ENCODE measurements at places on chromosomes 5 and 9.
A peak's percentile ranks its signal among the peaks of the same experiment; 100 is the strongest.

DNA sequence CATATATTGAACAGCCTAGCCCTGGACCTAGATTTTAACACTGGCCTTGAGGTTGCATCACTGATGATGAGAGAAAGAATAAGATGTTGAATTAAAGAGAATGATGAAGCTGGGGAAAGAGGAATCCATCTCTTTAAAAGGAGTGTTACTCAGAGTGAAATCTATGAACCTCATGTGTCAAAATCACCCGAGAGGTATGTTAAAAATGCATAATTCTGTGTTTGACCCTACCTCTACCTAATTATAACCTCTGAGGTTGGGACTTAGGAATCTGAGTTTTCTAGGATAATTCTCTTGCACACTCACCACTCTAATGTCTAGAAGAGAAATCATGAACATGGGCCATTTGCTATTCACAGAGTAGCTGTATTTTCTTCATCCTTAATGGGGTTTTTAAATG lies 479.4 kb downstream of the ENC1 start:
- no peak for DNase-seq

- DNase-seq: no peak
Observed at GRCh38 chr9:76756268-76756640, 8.0 kb upstream of the PCA3 start.

DNA sequence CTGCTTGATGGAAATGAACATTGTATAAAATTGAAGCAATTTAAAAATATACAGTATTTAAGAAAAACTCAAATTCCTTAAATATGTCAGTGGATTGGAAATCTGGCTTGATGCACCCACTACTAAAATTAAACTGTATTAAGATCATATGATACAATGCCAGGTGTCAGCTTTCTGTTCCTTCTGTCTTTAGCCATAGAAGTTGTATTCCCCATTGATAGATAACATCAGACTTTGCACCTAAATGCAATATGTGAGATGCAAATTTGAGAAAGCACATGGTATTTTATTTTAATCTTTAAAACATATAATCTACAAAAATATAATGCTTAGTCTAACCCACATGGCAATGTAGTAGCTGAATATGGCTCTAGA lies 697.4 kb upstream of the WWC1 start:
- DNase-seq: no peak

- DNase-seq: peak; percentile 59
Observed at GRCh38 chr5:9197881-9198260, 348.0 kb downstream of the SEMA5A start.

DNA sequence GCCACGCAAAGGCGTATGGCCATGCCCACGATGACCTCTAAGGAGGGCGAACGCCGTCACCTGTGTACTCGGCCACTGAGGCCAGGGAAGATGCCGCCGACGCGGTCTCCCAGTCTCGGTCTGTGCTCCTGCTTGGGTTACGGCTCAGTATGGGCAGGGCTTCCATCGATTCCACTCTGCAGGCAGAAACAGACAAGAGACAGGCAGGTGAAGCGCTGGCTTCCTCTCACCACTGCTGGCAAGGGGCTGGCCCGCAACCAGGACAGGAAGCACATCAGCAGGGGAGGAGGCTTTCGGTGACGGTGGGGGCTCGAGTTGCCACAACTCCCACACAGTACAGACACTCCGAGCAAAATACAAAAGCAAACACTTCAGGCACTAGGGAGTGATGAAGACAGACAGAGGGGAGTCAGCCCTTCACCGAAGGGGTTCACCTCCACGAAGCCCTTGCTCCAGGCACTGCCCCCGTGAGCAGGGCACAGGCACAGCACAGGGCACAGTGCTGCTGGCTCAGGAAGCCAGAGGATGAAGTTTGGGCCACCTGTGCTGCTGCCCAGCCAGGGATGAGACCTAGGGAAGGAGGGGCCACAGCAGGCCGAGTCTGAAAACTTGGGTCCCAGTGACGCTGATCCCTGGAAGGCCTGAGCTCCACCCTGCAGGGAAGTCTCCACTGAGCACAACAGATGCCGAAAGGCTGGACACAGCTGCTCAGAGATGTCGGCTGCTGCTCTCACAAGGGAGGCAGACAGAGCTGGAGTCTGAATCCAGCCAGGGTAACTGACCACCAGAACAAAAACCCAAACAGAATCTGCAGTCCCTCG lies 91.3 kb downstream of the CAMSAP1 start:
- DNase-seq: no peak

DNA sequence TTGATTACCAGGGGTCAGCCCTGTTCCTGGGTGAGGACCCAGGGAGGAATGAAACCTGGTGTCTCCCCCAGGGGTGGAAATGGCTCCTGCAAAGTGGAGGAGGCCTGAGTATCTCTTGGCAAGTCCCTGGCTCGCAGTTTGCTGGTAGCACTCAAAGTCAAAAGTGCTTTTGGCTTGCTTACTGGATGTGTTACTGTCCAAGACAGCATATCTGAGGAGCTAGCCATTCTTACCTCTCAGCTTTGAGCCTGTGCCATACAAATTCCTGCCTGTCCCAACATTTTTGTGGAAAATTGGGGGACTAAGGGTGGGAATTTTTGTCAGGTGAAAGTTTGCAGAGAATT lies 9.9 kb downstream of the ZNF618 start:
- DNase-seq: no peak

DNA sequence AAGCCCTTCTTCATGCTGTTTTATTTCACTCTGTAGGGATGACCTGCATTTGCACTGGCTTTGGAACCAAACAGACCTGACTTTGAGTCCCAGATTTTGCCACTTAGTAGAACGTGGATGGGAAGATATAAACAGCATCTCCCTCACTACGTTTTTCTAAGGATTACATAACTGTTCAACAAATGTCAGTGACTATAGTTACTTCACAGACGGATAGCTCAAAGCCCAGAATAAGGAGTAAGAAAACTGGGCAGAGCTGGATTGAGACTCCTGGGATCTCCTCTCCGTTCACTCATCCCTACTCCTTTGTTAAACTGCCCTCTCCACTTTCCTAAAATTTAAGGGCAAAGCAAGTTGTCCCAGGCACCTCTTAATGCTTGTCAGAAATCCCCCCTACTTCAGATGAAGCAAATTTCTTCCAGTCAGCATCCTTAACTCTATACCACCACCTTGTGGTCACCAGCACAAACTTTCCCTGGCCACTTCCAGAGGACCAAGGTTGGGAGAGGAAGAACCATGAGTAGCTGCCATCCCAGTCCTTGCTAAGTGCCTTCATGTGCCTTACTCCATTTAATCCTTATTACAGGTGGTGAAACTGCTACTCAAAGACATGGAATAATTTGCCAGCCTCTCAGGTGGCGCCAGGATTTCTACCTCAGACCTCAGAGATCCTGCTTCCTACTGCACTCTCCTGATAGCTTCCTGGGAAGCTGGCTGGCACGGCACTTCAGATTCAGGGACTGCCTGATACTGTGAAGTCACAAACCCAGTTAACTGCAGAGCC lies 38.4 kb downstream of the EGR1 start:
- DNase-seq: peak; percentile 73

GRCh38 chr9:5920860-5921328 lies 30.2 kb downstream of the MLANA start:
- peak; percentile 39 for DNase-seq

- no peak for DNase-seq
Observed at GRCh38 chr5:147675168-147675567, 107.4 kb downstream of the JAKMIP2 start.

DNA sequence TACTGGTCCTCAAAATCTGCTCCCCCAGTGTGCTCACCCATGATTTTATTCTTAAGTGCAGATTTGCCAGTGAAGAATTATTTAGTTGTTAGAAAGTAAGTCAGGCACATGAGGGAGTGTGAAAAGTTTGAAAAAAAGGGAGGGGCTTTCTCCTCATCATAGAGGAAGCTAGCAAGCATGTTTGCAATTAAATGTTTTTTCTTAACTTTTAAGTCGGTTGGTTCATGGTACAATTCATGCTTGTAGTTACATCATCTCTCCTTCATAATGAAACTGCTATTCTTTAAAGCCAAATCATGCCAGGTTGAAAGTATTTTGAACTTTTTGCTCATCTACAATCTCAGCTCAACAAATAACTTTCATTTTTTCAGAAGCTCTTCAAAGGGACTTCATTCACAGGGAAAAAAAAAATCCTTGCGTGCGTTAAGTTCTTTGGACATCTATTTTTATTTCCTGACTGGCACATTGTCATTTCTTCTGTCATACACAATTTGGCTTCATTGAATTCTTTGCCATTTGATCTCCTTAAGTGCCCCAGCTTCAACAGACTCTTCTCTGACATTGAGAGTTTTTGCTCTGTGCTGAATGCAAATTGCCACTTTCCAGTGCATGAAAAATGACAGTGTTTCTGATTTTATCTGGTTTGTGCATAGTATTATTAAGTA lies 456.9 kb downstream of the TMEM232 start:
- no peak for DNase-seq

DNA sequence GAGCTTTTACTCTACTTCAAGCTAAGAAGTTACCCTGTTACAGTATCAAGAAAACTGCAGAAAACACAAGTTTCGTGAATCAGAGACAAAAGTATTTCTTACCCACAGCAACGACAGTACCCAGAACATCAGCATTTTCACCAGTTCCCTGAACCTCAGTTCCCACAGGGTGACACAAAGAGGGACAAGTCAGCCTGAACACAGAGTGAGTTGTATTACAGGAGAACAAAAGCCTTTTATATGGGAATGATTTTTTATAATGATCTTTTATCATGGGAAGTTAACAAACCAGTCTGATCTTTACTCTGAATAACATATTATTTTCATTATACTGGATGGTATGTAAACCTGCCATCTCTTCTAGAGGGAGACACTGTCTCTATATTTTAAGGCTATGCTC lies 139.0 kb upstream of the ITGA1 start:
- no peak for DNase-seq

GRCh38 chr9:3912280-3912679 lies 386.5 kb upstream of the RFX3 start:
- DNase-seq: no peak

DNA sequence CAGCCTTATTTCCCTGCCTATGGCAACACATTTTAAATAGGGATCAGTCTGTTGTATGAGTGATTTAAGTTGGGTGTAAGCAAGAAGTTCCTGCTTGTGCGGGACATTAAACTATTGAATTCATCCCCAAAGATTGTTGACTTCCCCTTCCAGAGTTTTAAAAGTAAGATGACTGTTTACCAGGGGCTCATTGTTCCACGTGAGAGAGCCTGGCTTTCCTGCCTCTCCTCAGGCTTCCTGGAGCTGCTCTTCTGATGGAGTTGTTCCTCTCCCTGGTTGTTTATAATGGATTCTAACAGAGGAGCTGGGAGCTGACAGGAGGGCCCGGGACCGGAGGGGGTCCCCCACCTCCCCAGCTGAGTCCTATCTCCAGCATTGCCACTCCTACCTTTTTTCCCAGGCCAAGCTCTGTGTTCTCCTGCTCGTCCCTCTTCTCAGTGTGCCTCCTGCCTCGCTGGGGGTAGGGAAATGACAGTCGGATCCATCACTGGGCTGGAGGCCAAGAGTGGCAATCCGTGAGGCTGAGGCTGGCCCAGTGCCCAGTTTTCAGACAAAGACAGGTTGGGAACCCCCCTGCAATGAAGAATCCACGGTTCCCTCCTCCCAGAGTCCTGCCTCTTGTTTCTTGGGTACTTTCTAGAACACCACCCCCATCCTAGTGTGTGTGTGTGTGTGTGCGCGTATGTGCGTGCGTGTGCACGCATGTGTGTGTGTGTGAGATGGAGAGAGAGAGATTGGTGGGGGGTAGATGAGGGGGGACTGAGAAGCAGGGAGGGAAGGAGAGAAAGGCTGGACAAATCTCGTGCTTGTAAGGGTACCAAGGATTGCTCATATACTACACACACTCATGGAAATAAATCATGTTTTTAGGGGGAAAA lies 123.7 kb upstream of the NFIB start:
- DNase-seq: no peak

- no peak for DNase-seq
Observed at GRCh38 chr5:16687898-16688297, 71.1 kb upstream of the RETREG1 start.

GRCh38 chr5:140840978-140841962 lies at the start of gene PCDHA8:
PCDHA8 (plus strand) TSS chr5:140841187; CDS start chr5:140841322, 135 bp downstream.
- no peak for DNase-seq

DNA sequence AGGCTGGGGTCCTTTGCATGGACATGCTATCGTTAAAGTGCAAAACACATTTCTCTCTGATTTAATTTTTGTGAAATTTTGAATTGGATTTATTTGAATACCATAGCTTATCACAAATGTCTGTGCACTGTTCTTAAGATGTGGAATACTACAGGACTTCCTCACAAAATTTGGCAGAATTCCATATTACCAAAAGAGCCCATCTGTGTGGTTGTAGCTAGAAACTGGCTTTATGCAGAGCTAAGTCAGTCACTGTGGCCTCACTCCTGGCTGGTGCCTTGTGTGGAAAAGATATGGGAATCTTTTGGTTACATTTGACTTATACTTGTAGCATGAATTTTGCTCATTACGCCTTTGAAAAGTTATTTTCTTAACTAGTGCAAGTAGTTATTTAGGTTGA lies 35.5 kb downstream of the ACO1 start:
- DNase-seq: no peak

DNA sequence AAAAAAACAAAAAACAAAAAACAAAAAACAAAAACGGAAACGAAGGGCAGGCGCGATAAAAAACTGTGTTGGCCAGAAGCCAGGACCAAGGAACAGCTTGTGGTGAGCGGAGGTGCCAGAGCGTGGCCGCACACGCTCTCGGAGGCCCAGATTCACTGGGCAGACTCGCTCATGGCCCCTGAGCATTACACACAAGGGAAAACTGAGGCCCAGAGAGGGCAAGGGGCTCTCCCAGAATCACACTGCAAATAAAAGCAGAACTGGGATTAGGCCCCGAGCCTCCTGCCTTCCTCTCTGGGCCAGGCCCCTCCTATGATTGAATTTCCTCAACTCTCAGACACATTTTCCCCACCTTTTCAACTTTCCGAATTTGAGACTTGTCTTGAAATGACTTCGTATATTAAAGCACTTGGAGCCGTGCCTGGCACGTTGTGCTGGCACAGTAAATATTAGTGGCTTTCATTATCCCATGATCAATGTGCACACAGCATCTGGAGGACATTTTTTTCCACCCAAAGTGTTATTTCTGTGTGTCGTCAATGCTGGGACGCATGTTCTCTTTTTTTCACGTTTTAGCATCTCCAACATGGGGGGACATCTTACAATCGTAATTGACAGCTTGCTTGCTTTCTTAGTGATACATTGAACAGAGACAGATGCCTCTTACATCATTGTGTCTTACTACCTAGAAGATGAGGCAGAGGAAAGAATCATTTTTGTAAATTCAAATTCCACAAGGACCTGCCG lies 7.4 kb downstream of the FIBCD1 start:
- peak; percentile 70 for DNase-seq

- DNase-seq: no peak
Observed at GRCh38 chr5:31753700-31754357, 114.9 kb downstream of the PDZD2 start.

GRCh38 chr9:132012704-132013357 lies 66.8 kb downstream of the MED27 start:
- no peak for DNase-seq

GRCh38 chr5:16628376-16628775 lies 11.6 kb upstream of the RETREG1 start:
- no peak for DNase-seq

GRCh38 chr9:117073071-117073470 lies 341.8 kb downstream of the ASTN2 start:
- no peak for DNase-seq
